ENCODE measurements at places on chromosomes 5 and 9.

DNA sequence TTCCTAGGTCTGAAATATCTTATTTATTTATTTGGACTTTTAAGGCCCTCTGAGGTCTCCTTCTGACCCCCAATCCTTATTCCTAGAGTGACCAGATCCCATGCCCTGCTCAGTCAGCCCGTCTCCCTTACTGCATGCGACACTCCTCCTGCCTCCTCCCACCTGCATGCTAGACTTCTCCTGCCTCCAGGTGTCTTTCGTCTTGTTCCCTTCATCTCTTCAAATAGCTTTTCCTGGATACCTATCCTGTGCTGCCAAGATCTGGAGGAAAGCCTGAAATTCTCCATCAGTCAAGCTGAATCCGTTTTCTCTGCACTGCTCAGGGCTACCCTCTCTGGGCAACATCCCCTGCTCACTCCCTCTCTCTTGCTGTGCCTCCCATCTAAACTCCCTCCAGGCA lies 81.0 kb downstream of the PRDM6 start:
- DNase-seq, result no peak

DNA sequence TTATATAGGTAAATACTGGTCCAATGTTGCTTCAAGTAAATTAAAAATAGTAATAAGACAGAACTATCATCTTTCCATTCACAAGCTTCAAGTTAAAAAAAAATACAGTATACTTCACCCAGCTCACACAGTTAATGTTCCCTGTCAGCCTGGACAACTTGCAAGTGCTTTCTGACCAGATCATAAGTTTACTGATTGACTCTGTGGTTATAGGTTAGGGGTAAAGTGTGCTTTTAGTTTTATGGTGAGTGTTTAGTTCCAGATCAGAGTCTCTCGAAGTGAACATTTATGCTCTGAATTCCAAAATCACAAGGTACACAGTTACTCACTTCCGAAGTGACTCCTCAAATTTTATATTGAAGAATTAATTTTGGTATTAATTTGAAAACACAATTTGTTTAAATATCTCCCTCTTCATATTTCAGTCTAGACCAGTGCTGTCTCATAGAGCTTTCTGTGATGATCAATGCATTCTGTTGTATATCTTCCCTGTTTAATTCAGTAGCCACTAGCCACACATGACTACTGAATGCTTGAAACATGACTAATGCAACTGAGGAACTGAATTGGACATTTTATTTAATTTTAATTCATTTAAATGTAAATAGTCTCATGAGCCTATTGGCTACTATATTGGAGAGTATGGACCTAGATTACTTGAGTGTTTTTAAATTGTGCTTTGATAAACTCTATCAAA lies 90.7 kb downstream of the MEF2C start:
- DNase-seq, result no peak

- no peak for DNase-seq
Measured at GRCh38 chr9:128296340-128297220, 20.5 kb downstream of the SWI5 start.

DNA sequence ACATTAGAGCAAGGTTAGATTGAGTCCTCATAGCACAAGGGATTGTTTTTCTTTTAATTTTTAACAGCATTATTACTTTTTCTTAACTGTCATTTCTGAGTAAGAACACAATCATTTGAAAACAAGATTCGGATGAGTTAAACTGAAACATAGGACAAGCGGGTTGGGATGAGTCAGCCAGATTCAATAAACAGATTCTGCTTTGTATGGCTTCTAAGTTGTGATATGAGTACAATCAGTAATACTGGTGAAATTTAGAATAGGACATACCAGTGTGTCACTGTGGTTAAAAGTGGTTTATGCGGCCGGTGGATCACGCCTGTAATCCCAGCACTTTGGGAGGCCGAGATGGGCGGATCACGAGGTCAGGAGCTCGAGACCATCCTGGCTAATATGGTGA lies 364.3 kb upstream of the CDH10 start:
- no peak for DNase-seq

DNA sequence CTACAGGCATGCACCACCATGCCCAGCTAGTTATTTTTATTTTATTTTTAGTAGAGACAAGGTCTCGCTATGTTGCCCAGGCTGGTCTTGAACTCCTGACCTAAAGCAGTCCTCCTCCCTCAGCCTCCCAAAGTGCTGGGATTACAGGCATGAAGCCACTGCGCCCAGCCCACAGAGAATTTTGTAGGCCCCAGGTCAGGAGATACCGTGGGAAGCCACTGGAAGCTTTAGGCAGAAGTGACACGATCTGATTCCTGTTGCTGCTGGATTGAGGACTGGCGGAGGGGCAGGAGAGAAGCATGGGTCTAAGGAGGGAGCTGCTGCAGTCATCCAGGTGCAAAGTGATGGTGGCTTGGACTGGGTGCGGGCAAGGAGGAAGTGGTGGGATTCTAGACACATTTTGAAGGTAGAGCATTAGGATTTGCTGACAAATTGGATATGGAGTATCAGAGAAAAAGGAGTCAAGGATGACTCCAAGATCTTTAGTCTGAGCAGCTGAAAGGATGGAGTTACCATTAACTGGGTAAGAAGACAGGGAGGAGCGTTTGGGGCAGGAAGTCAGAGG lies 20.7 kb downstream of the TCF7 start:
- no peak for DNase-seq
